Epithelial cell of esophagus (primary cell): ENCODE measurements at places on chromosomes 2 and 18.
A peak's percentile ranks its signal among the peaks of the same experiment; 100 is the strongest.

DNA sequence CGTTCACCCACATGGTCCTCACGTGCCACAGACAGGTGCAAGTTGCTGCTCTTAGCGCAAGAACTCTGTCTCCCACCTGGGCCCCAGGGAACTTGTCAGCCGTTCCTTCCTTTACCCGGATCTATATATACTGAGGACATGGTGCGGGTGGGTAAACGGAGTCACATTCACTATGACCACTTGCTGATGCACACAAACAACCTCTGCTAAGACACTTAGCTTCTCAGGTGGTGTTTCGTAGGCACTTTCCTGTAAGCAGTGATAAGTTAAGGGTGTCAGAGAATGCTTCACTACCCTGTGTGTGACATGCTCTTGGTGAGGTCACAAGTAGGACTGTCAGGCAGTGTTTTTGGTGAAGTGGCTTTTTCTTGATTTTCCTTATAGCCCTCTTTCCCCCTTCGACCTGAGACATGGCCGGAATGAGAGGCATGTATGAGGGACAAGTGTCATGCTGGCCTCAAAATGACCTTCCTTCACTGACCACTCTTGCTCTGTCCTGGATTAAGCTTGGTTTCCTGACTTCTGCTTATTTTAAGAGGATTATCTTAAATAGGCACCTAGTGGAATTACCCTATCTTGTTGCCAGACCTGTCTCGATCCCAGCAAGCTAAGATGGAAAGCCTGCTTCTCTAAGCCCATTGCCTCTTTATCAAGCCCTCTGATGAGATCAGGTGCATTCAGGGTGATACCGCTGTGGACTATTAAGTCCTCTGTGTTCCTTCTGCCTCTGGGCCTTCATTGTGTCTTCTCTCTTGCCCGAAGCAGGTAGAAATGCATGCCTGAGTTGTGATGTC, 97.1 kb upstream of the CELF4 start:
- no peak for DNase-seq

GRCh38 chr2:233063269-233063975, 3.3 kb downstream of the INPP5D start:
- no peak for DNase-seq

GRCh38 chr2:95552911-95553310, 38.9 kb upstream of the TRIM43 start:
- DNase-seq = no peak

- no peak for DNase-seq
Observed at GRCh38 chr2:160486341-160486740, 7.3 kb downstream of the RBMS1 start.

GRCh38 chr2:173612354-173612753, 257.7 kb downstream of the CDCA7 start:
- DNase-seq = no peak

DNA sequence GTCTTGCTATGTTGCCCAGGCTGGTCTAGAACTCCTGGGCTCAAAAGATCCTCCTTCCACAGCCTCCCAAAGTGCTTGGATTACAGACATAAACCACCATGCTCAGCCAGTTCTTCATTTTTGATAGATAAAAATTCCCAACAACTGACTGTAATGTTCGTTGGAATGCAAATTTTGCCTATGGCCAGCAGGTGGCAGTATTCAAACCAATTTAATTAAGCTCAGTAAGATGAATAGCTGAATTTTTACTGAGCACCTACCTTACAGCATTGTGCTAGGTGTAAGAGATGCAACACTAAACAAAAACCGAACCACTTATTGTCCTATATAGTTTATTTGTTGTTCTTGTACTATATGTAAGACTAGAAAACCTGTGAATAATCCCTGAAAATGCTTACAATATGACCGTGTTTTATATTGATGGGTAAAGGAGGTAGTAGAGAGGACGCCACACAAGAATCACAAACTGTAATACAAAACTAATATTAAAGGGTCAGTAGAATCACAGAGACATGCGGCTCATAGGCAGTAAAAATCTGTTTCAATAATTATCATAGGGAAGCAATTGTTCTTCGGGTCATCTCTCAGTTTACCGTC, 8.2 kb upstream of the TMEM182 start:
- DNase-seq = peak; percentile 66

GRCh38 chr2:94955702-94956101, 69.8 kb upstream of the MAL start:
- no peak for DNase-seq

GRCh38 chr2:43080571-43081021, 145.8 kb downstream of the ZFP36L2 start:
- DNase-seq = no peak

GRCh38 chr2:127255146-127255545, 35.0 kb upstream of the CYP27C1 start:
- no peak for DNase-seq

DNA sequence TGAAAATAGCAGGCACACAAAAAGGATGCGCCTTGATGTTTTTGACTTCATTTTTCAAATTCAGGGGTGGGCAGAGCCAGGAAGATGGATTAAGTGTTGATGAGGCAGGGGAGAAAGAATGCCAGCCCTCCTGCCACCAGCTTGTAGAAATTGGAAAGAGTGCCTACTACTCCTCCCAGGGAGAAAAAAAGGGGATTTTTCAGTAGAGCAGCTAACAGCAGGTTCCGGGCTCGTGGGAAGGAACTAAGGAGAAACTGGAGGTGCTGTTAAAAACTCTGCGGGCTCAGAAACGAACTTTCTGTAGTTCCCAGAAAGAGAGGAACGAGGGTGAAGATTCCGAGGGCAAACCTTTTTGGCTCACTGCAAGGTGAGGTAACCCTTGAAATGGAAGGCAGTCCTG, 100.1 kb upstream of the MCFD2 start:
- DNase-seq = no peak

- no peak for DNase-seq
Observed at GRCh38 chr2:10022445-10022844, 20.9 kb upstream of the KLF11 start.
